ENCODE measurements at places on chromosomes 4 and X.

GRCh38 chr4:162461952-162462351, 298.2 kb upstream of the FSTL5 start:
- DNase-seq, result no peak

DNA sequence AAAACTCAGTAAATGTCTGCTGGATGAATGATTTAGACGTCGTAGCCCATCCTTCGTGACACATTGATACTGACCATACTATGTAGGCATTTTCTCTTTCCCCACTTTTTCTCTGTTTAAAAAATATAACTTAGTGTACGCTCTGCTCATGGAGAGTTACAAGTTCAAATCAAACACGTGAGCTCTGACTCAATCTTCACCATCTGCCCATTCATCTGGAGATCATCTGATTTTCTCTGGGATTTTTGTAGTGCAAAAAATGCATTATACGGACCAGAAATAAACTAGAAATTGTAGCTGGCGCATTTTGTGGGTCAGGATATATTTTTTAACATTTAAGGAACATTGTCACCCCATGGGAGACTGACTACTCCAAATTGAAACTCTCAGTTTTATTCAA, 124.7 kb upstream of the FAM9B start:
- no peak for DNase-seq

DNA sequence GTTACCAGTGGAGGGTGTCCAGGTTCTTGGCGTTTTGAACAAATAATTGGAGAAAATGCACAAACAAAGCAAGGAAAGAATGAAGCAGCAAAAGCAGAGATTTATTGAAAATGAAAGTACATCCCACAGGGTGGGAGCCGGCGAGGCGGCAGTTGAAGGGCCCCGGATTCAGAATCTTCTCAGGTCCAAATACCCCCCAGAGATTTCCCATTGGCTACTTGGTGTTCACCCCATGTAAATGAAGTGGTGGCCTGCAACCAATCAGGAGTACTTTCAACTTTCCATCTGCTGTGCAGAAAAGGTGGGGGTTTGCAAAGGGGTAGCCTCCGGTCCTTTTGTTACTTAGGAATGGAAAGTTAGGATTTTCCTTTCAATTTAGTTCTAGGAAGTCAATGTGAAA, 1447.0 kb downstream of the C4orf33 start:
- no peak for DNase-seq

DNA sequence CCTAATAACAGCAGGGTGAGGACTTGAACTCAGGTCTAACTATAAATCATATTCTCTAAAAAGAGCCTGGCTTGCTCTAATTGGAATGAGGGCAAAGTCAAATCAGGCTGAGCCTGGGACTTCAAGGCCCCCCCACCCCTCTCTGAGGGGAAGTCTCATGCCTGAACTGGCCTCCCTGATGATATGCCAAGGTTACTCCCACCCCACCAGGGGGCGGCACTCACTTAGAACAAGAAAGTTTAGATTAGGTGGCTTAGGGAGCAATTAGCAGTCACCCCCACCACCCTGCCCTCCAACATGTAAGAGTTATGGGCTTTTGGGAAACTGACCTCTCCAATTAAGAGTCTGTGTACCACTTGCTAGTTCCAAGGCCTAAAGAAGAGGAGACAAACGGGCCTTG, 2.7 kb downstream of the FOXO4 start:
- no peak for DNase-seq

GRCh38 chrX:40086569-40087335, 11.0 kb downstream of the BCOR start:
- DNase-seq, result no peak
